ENCODE measurements at places on chromosomes 3 and 15.
A peak's percentile ranks its signal among the peaks of the same experiment; 100 is the strongest.

DNA sequence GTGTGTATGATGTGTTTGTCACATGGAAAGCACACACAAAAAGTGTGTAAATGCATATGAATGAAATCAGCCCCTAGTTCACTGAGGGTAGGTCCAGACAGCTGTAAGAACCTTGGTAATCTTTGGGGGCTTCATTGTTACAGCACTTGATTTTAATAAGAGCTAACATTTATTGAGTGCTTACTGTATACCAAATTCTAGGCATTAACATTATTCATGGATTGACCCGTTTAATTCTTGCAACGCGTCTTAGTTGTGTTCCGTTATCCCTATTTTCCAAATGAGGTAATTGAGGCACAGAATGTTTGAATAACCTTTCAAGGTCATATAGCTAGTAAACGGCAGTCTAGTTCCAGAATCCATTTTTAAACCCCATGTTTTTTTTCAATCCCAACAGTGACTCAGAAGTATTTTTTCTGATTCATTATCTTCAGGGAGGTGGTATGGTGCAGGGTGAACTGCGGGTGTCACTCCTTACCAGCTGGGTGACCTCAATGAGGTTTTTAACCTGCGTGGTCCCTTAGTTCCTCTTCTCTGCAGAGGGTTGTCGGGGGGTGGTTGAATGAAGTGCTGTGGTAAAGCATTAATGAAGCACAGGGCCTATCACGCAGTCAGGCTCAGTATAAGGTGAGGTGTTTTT lies 14.2 kb downstream of the RAB8B start:
- no peak for DNase-seq

DNA sequence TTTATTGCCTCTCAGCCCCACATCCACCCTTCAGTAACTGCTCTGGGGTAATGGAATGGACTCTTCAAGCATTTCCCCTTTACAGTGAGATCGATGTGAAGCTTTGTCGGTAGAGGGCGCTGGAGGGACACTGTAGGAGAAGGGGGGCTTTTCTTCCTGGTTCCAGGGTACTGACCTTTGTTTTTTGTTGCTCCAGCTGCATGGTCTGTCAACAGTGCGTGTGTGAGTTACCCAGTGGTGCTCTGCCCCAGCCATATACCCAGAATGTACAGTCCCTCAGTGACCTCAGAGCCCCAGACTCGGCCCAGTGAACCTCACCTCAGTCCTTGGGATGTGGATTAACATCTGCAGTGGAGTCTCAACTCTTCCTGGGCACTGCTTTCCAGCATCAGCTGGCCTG lies 180.3 kb upstream of the TSC22D2 start:
- DNase-seq = peak; percentile 78

DNA sequence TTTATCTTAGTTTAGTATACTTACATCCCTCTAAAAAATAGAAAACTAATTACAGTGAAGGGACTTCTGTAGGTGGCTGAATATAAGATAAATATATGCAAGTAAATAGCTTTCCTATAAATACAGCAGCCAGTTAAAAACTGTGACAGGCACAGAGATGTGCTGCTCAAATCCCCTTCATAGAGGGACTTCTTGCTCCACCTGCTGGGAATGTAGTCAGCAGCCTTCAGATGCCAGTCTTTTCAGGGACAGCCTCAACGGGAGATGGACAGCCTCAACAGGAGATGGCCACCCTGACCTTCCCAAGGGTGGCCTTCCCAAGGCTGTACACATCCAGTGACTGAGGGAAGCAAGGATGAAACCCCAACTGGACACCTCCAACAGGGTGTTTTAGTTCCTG lies 15.7 kb upstream of the PRR23E start:
- peak; percentile 10 for DNase-seq

DNA sequence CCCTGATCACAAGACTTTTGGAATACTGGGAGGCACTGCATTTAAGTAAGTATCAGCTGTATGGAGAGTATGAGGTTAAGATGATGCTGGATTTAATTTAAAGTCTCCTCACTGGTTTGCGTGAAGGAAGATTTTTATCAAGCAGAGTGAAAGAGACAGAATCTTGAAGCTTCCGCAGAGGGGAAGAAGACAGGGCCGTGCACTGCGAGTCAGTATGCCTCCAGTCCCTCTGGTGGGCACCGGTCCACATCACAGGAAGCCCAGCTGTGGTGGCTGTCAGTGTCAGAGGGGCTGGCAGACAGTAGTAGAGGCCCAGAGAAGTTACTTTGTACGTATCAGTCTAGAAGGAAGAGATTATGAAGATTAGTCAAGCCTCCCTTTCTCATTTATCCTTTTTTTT lies 379.0 kb upstream of the TPRG1 start:
- no peak for DNase-seq

DNA sequence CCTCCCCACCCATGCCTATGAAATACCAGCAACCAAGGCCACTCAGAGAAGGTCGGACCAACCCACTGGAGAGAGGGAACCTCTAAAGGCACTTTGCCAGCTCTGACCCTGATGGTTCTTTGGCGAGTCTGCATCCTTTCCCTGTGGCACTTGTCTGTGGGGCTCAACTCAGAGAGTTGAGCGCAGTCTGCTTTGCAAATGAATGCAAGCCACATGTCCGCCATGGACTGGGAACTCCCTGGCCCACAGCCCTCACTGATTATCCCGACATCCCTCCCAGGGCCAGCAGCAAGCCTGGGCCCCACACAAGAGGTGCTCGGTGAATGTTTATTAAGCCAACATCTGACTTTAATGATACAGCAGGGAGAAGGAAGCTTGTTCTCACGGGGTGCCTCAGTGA lies 55.5 kb upstream of the HES1 start:
- no peak for DNase-seq

DNA sequence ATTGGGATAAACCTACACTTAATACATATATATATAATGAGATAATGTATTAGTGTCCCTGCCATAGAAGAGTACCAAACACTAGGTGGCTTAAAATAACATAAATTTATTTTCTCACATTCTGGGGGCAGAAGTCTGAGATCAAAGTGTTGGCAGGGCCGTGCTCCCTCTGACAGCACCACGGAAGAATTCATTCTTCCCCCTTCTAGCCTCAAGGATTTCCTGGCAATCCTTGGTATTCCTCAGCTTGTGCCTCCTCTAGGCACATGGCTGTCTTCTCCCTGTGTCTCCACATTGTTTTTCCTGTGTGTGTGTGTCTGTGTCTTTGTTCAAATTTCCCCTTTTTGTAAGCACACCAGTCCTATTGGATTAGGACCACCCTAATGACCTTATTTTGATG lies 115.2 kb upstream of the AGBL1 start:
- DNase-seq = no peak

DNA sequence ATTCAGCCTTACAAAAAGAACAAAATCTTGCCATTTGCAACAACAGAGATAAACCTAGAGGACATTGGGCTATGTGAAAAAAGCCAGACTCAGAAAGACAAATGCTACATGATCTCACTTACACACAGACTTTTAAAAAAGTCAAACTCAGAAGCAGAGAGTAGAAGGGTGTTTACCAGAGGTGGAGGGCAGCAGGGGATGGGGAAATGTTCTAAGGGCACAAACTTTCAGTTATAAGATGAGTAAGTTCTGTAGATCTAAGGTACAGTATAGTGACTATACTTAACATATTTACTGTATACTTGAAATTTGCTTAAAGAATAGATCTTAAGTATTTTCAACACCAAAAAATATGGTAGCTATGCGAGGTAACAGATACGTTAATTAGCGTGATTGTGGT lies 3.0 kb downstream of the MYEF2 start:
- DNase-seq = no peak

DNA sequence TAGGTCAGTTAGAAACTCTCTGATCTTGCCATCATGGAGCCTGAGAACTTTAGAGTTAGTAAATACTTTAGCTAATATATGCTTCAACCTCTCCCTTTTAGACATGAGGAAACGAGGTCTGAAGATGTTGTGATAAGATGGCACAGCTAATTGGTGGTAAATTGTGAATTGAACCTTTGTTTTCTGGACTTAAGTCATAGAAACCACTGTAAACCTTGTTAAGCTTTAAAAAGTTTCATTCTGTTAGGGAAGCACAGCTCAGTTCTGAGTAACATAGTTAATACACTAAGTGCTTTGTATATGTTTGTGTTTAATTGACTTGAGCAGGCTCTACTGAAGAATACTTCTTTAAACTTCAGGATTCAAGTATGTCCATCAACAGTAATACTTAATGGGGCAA lies 108.6 kb downstream of the AKAP13 start:
- DNase-seq = no peak

DNA sequence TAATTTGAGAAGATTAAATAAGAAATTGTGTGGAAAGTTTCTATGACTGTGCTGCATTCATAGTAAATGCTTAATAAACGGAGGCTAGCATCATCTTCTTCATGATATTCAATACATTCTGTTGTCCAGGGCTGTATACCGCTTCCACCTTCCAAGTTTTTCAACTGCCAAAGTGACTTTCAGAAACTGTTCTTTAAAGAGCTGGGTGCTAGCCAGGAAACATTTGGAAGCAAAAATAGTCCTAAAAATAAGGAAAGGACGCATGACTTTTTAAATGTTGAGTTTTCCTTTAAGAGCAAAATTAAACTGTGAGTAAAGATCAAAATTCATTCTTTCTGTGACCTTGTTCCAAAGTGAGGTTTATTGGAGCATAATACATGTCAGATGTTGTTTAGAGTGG lies 9.4 kb upstream of the ERC2 start:
- DNase-seq = no peak

DNA sequence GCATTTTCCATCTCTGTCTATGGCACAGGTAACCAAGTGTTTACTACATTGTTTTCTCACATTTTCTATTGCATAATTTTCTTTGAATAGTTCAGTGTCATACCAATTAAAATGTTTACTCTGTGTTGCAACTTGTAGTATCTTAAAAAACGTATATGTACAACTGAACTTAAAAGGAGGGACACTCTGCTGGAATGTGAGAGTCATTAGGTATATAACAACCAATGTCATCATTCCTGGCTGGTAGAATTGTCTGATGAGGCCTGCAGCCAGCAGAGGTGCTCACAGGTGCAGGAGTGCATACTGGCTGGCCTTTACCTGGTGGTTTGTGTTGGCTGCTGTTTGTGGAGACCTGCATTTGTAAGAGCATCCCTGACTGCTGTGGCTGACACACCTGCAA lies 19.1 kb upstream of the RARRES1 start:
- DNase-seq = no peak

GRCh38 chr15:84889991-84890669 lies 5.7 kb downstream of the SLC28A1 start:
- no peak for DNase-seq

DNA sequence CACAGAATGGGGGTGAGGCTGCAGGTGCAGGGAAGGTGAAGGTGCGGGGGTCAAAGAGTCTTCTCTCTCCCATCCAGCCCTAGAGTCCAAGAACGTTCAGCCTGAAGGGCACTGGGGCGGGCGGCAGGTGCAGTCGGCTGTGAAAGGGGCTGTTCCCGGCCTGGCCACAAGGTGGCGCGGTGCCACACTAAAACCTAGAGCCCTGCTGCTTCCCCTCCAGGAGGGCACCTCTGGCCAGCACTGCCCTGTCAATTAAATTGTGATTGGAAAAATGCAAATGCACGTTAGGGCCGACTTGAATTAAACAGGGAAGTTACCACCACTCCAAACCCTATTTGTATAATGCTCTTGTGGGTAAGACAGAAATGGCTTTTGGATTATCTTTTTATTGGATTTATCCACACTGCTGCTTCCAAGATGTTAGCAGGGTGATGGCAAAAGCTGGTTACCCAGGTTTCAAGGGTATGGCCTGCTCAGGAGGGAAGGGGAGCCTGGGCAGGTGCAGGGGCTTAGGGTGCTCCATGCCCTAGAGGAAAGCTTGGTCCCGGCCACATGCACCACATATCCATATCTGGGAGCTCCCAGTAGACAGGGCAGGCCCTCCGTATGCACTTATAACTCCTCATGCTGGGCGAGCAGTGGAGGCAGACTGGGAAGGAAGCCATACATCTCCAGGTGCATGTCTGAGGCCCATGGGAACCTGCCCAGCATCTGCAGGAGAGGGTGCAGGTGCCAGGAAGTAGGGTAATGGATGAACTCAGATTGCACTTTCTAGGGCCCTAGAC lies 119.8 kb downstream of the ADCY5 start:
- peak; percentile 59 for DNase-seq

- DNase-seq = peak; percentile 84
These were observed 78.2 kb downstream of the CMSS1 start for GRCh38 chr3:99895703-99896441.

DNA sequence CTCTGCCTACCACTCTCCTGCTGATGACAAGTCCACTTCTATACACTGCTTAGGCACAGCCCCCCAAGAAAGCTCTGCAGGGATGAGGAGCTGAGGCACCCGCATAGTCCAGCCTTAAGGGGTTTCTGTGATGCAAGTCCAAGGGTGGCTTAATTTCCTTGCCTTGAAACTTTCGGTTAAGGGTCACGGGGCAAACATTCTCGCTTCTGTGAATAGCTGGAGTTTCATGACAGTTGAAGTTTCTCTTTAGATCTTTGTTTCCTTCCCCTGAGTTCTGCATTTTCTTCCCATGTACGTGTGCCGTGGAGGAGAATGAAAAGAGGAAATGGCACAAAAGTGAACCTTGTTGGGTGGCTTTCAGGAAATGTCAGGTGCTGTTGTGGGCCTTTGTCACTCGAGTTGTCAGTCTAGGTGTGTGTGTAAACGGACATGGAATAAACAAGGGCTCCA lies 7.0 kb downstream of the GPR160 start:
- DNase-seq = no peak

DNA sequence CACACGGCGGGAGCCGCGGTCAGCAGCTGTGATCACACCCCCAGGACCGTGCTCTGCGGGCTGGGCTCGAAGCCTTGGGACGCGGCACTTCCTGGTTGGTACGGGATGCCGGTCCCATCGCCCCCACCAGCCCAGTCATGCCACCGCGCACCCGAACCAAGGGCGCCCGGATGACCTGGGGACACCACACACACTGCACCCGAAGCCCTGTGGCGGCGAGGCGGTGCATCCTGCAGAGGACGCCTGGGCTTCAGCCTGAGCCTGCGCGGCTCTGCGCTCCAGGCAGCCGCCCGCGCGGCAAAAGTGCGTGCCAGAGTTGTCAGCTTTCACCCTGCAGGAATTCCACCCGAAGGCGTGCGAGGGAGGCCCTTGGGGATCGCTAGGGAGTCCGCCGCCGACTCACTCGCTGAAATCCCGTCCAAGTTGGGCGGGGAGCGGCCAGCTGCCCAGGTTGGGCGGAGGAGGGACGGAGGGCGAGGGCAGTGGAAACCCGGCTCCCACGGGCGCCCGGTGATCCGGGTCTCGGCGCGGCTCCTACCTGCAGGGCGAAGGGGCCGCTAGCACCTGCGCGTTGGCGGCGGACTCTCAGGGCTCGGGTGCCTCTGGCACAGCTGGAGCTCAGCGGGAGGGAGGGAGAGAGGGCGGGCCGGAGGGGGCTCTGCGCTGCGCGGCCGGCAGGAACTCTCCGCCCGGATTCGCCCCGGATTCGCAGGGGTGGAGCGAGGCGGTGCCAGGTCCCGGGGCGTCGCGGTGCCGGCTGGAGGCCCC lies at the start of gene PLD1:
Gene PLD1, minus strand, starts transcription at position 623 of the 768 bp plus-strand sequence. CDS start 72,432 bp downstream, outside the sequence.
- peak; percentile 99 for DNase-seq

DNA sequence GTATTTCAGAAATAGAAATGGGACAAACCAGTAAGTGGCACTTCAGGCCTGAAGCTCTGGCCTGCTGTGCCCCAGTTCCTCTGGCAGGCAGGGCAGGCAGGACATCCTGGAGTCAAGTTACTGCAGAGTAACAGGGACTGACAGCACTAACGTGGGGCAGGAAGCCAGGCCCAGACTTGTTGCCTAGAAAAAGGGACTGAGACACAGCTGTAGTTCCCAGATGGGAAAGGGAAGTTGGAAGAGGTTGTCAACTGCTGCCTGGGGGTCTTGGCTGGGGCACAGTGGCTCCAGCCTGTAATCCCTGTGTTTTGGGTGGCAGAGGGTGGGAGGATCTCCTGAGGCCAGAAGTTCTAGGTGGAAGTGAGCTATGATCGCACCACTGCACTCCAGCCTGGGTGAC lies 171.9 kb downstream of the FMN1 start:
- peak; percentile 29 for DNase-seq
